ENCODE measurements at places on chromosomes 11 and 22.

DNA sequence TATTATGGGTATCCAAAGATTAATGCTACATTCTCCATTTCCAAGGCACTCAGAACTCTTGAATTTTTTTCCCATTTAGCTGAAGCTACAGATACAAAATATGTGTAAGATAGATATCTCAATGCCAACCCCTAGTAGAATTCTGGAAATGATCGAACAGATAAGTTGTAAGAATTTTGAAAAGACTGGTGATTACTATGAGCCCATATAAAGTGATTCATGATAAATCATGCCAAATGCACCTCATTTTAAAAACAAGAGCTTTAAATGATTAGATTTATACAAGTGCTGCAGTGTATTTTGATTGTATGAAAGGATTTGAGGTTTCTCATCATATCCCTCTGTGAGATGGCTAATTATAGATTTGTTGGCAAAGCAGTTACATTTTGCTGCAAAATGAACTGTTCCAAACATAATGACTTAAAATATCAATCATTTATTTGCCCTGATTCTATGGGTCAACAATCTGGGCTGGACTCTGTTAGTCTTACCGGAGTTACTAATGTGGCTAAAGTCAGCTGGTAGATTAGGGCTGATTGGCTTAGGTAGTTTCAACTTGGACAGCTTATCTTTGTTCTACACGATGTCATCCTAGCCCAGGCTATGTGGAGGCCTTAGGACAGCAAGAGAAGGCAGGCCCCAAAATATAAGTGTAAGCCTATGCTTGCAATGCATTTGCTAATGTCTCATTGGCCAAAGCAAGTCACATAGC is 3.4 kb downstream of the OR10V1 start:
- no peak for DNase-seq

DNA sequence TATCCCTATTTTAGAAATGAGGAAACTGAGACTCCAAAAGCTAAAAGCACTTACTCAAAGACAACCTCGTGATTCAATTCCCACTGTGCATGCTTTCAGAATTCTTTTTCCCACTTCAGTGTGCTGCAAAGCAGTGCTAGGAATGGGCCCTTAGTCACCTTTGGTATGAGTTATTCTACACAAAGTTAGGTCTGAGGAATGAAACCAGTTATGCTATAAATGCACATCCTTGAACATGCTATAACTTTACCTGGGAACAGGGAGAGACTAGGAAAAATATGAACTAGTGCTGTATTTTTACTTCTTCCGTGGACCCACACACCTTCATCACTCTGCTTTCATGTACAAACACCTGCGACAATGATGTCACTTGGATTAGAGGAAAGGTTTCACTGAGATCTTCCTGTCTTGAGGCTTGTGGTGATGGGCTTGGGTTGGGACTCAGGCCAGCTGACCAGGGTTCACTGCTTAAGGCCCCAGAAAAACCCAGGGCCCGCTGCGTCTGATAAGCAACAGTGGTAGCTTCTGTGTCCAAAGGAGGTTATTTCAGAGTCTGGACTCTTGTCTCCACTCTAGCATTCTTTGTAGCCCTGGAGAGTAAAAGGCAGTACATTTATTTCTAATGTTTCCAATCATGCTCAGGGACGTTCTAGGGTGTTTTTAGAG is 81.6 kb downstream of the ZC3H12C start:
- no peak for DNase-seq

GRCh38 chr11:35363246-35363801 is 56.0 kb downstream of the SLC1A2 start:
- DNase-seq, result peak; percentile 62

GRCh38 chr11:86873573-86874083 is 73.3 kb downstream of the PRSS23 start:
- no peak for DNase-seq

GRCh38 chr11:1781593-1781975 is 17.9 kb upstream of the CTSD start:
- DNase-seq, result peak; percentile 1

- peak; percentile 59 for DNase-seq
These were observed 45.2 kb downstream of the SC5D start for GRCh38 chr11:121337740-121338272.

GRCh38 chr11:93250326-93250725 is 52.5 kb upstream of the SLC36A4 start:
- DNase-seq, result no peak

- peak; percentile 50 for DNase-seq
These were observed 186.6 kb downstream of the ADAMTS15 start for GRCh38 chr11:130634961-130635473.
